ENCODE measurements at places on chromosomes 1 and 21.

- no peak for DNase-seq
- no peak overlapping the region for H3K27ac ChIP-seq
- H3K36me3 ChIP-seq: peaks cover 67% of the 10 kb centered on the region
- no peaks in the 10 kb centered on the region for H3K4me1 ChIP-seq
These were observed 207.8 kb downstream of the DENND1B start for GRCh38 chr1:197567442-197567841.

DNA sequence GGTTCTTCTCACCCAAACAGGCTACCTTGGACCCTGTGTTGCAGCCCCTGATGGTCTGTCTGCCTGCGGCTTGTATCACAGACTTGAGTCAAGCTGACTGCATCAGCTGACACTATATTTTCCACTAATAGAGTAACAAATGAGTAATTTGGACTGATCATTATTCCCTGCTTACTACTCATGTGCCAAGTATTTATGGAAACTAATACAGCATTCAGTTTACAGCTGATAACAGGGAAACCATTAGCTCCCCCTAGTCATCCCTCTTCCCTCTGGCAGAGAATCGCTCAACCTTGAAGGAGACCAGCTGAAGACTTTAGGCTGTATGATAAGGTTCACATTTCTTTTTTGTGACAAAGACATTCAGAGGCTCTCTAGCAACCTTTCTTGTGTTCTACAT, 116.6 kb upstream of the SYT6 start:
- no peaks in the 10 kb centered on the region for H3K36me3 ChIP-seq
- DNase-seq: no peak
- no peaks in the 10 kb centered on the region for H3K4me1 ChIP-seq

- peak overlapping the region; percentile 38 for H3K27ac ChIP-seq
- H3K4me1 ChIP-seq: peaks cover 55% of the 10 kb centered on the region
- H3K27me3 ChIP-seq: no peaks in the 10 kb centered on the region
- DNase-seq: no peak
These were observed 4.8 kb downstream of the SARS1 start for GRCh38 chr1:109218516-109218915.

DNA sequence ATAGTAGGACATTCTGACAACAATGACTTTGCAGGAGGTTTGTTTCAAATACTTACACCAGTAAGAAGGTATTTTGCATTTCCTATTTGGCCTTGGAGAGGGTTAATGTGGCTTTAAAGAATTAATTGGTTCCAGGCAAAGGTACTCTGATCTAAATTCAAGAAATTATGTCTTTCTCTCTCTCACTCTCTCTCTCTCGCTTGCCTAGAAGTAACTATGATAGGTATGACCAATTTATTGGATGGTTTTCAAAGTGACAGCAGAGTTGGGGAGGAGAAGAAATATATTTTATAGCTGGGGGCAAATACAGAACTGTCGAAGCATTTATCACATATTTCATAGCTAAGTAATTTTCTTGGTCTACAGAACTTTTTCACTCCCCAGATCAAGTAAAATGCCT, 116.0 kb downstream of the ATP6V1G3 start:
- H3K27ac ChIP-seq: no peak overlapping the region
- H3K4me3 ChIP-seq: no peak overlapping the region
- H3K27me3 ChIP-seq: peaks cover 4% of the 10 kb centered on the region

DNA sequence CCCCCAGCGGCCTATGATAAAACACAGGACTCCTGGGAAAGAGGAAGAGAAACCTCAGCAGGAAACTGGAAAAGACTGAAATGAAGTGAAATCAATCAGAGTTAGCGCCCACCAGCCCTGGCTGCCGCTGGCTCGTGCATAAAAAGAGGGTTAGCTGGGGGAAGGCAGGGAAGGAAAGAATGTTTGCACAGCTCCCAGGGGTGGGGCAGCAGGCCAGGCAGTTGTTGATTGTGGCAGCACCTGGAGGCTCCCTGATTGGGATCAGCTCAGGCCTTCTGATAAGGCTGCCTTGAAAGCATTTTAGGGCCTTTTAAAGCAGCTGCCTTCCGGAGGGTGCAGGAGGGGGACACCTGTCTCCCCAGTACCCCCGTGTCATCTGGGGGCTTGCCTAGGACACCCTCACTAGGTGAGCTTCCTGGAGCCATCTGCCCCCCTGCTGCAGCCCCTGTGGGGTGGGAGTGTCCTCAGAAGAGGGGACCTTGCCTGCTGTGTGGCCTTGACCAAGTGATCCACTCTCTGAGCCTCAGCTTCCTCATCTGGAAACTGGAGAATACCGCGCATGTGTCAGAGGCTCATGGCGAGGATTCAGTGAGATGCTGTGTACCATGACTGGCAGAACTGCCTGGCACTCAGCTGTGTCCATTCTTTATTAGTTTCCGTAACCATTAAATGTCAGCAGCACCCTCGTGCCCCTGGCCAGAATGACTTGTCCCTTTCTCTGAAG, 6.6 kb downstream of the EPHB2 start:
- H3K4me1 ChIP-seq: peaks cover 6% of the 10 kb centered on the region
- H3K4me3 ChIP-seq: no peak overlapping the region
- H3K36me3 ChIP-seq: no peaks in the 10 kb centered on the region

GRCh38 chr1:204885288-204885711, 14.6 kb downstream of the NFASC start:
- H3K4me3 ChIP-seq: no peak overlapping the region
- H3K27me3 ChIP-seq: peaks cover 15% of the 10 kb centered on the region
- H3K27ac ChIP-seq: no peak overlapping the region
- H3K4me1 ChIP-seq: no peaks in the 10 kb centered on the region
- H3K36me3 ChIP-seq: no peaks in the 10 kb centered on the region

DNA sequence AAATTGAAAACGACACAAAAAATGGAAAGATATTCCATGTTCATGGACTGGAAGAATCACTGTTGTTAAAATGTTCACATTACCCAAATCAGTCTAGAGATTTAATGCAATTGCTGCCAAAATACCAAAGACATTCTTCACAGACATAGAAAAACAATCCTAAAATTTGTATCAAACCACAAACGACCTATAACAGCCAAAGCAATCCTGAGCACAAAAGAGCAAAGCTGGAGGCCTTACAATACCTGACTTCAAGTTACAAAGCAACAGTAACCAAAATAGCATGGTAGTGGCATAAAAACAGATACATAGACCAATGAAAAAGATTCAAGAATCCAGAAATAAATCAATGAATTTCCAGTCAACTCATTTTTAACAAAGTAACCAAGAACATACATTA, 1077.3 kb downstream of the KCNT2 start:
- no peaks in the 10 kb centered on the region for H3K36me3 ChIP-seq
- H3K27ac ChIP-seq: no peak overlapping the region
- no peak overlapping the region for H3K4me3 ChIP-seq
- H3K4me1 ChIP-seq: no peaks in the 10 kb centered on the region

- H3K4me1 ChIP-seq: peaks cover 47% of the 10 kb centered on the region
- H3K36me3 ChIP-seq: peaks cover 82% of the 10 kb centered on the region
- H3K27ac ChIP-seq: peak overlapping the region; percentile 66
- H3K27me3 ChIP-seq: no peaks in the 10 kb centered on the region
- DNase-seq: no peak
- no peak overlapping the region for H3K4me3 ChIP-seq
These were observed 33.1 kb downstream of the THRAP3 start for GRCh38 chr1:36257375-36257767.

- H3K27me3 ChIP-seq: peaks cover 14% of the 10 kb centered on the region
- H3K27ac ChIP-seq: no peak overlapping the region
- H3K4me1 ChIP-seq: no peaks in the 10 kb centered on the region
- no peak for DNase-seq
- H3K36me3 ChIP-seq: no peaks in the 10 kb centered on the region
- no peak overlapping the region for H3K4me3 ChIP-seq
These were observed 17.6 kb downstream of the FCRL4 start for GRCh38 chr1:157580179-157580827.

DNA sequence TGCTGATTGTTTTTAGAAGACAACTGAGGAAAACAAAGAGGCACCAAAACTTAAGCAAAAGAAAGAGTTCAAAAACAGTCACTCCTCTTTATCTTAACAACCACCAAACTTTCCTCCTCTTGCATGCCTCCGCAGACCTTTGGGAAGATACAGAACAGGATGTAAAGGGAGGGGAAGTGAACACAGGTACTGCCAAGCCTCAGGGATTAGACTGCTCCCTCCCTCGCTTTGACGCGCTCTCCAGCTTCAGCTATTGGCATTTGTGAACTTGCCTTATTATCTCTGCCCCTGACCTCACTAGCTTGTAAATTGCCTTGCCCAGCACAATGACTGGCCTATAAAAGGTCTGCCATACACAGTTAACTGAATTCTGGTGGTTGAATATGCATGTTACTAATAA, 4.8 kb upstream of the SRP9 start:
- H3K36me3 ChIP-seq: peaks cover 2% of the 10 kb centered on the region
- no peak for DNase-seq

GRCh38 chr1:220684890-220685289, 5.3 kb upstream of the C1orf115 start:
- H3K4me3 ChIP-seq: no peak overlapping the region
- peaks cover 3% of the 10 kb centered on the region for H3K4me1 ChIP-seq
- peaks cover 16% of the 10 kb centered on the region for H3K27me3 ChIP-seq

- H3K4me1 ChIP-seq: peaks cover 49% of the 10 kb centered on the region
- peak overlapping the region; percentile 60 for H3K27ac ChIP-seq
- H3K27me3 ChIP-seq: no peaks in the 10 kb centered on the region
- no peaks in the 10 kb centered on the region for H3K36me3 ChIP-seq
- H3K4me3 ChIP-seq: no peak overlapping the region
- no peak for DNase-seq
These were observed 45.6 kb downstream of the IL23R start for GRCh38 chr1:67211589-67212563.

GRCh38 chr21:31557421-31558188, 101.9 kb upstream of the SOD1 start:
- peaks cover 63% of the 10 kb centered on the region for H3K4me1 ChIP-seq
- H3K27ac ChIP-seq: no peak overlapping the region
- peaks cover 9% of the 10 kb centered on the region for H3K36me3 ChIP-seq
- DNase-seq: peak; percentile 61
- H3K27me3 ChIP-seq: peaks cover 42% of the 10 kb centered on the region

DNA sequence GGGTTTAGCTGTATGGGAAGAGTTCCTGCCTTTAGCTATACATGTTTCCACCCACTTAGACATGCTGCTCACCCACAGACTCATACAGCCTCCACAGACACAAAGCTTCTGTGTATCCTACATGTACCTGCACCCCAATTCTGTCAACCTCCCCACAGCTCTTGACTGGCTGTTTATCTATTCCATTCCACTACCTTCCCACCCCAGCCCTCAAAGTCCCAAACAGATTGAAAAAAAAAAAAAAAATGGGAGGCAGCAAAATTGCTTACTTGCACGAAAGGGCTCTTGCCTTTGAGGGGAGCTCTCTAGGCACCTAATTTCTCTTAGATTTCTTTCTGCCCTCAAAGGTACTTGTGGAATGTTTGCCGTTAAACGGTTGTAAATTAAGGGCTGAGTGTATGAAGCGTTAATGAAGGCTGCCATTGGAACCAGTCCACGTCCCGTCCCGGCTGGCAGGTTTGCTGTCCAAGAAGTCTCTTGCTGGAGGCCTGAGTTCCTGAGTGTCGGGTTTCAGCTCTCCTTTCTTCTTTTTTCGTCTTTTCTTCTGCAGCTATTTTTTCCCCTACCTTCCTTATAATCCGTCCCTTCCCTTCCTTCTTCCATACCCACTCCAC, 43.6 kb downstream of the PBX1 start:
- no peak overlapping the region for H3K4me3 ChIP-seq
- H3K27me3 ChIP-seq: no peaks in the 10 kb centered on the region
- no peaks in the 10 kb centered on the region for H3K4me1 ChIP-seq
- H3K36me3 ChIP-seq: no peaks in the 10 kb centered on the region

DNA sequence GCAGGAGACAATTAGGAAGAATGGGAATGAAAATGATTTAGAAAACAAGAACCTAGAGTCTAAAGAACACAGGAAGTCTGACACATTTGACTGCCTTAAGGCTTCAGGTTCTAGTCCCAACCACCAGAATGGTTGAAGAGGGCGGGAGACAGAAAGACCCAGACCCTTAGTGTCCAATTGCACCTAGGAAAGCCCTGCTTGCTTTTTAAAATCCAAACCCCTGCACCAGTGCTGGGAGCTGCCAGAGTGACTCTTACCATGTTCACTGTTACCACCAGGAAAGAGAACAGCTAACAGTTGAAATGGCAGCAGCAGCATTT, 265 bp downstream of the CD1B start:
- no peaks in the 10 kb centered on the region for H3K36me3 ChIP-seq
- no peak for DNase-seq
- peaks cover 14% of the 10 kb centered on the region for H3K27me3 ChIP-seq
- H3K27ac ChIP-seq: no peak overlapping the region
- H3K4me3 ChIP-seq: no peak overlapping the region

GRCh38 chr1:236869911-236870310, 74.8 kb downstream of the MTR start:
- no peak overlapping the region for H3K4me3 ChIP-seq
- H3K27me3 ChIP-seq: no peaks in the 10 kb centered on the region
- H3K27ac ChIP-seq: no peak overlapping the region

DNA sequence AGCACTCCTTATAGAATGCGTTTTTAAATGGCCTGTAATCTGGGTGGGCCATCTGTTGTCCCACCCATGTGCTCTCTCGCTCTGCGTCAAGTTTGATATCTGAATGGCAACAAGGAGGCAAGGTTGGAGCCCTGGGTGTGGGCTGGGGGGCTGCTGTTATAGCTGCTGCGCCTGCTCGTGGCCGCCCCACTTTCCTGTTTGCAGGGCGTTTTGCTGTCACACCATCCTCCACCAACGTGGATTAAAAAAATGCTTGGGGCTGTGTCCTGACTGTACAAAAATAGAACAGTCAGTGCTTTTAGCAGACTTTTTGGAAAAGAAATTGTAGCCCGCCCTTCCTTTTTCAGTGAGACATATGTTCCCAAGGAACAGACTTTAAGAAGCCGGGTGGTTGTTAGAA, 25.4 kb downstream of the UMODL1 start:
- H3K27ac ChIP-seq: no peak overlapping the region
- no peaks in the 10 kb centered on the region for H3K27me3 ChIP-seq
- DNase-seq: no peak
- no peak overlapping the region for H3K4me3 ChIP-seq

DNA sequence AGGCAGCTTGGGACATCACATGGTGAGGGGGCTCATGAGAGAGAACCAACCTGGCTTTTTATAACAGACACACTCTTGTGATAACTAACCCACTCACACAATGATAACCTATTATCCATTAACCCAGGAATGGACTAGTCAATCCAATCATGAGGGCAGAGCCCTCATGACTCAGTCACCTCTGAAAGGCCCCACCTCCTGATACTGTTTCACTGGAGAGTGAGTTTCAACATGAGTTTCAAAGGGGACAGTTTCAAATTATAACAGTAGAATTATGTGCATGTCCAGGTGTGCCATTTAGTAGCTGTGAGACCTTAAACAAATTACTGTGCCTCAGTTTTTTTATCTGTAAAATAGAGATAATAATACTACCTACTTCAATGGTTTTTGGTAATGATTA, 47.6 kb upstream of the PPP2R5A start:
- no peak for DNase-seq
- peaks cover 35% of the 10 kb centered on the region for H3K4me1 ChIP-seq
- no peaks in the 10 kb centered on the region for H3K36me3 ChIP-seq
- no peaks in the 10 kb centered on the region for H3K27me3 ChIP-seq
- no peak overlapping the region for H3K4me3 ChIP-seq

GRCh38 chr1:87424541-87424940, 95.9 kb downstream of the LMO4 start:
- DNase-seq: no peak
- H3K36me3 ChIP-seq: no peaks in the 10 kb centered on the region
- no peaks in the 10 kb centered on the region for H3K4me1 ChIP-seq
- H3K4me3 ChIP-seq: no peak overlapping the region
- no peak overlapping the region for H3K27ac ChIP-seq
- peaks cover 5% of the 10 kb centered on the region for H3K27me3 ChIP-seq

Measured in activated T-cell treated with anti-CD3 and anti-CD28 coated beads, Interleukin-2, amount 50 U/mL, for 24 hours (primary cell).